Stimulated activated CD8-positive, alpha-beta memory T cell treated with anti-CD3 and anti-CD28 coated beads, Interleukin-7, amount 100 ng/mL, for 24 hours (primary cell): ENCODE measurements at places on chromosomes 16 and 17.
A peak's percentile ranks its signal among the peaks of the same experiment; 100 is the strongest.

GRCh38 chr17:75633486-75634375 lies 497 bp downstream of the SMIM5 start:
- no peak for DNase-seq

DNA sequence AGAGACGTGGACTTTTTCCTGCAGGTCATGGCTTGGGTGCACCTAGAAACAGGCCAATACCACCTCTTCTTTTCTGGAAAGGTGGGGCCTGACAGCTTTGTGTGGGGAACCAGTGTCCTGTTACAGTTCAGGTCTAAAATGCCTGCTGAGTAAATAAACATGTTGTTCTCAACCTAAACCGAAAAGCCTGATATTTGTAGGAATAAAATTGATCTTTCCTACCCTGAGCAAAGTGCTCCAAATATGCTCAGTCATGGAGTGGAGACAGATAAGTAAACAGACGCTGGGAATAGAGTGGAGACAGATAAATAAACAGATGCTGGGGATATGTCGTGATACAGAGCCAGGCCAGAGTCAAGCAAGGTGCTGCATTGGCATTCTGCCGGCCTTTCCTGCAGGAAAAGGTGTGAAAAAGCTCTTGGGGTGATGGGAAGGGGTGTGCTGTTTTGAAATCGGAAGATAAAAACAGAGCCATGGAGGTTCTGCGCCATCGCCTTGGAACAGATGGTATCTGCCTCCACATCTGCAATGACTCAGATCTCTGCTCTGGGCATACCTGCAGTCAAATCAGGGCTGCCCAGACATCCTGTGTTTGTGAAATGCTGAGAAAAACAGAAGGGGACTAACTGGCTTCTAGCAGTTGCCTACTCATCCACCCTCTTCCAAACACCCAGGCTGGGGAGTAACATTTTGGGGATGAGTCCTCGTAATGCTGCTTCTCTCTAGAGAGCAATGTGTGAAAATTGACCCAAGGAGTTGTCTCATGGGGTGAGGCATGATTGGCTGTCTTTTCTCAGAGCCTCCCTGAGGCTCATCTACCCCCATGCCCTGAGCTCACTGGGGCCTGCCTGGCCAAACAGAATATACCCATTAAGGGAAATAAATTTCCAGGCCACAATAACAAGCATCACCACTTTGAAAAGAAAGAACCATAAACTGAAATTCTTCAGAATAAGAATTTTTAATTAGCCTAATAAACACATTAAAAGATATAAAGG lies 16.8 kb upstream of the TRPV2 start:
- no peak for DNase-seq

- DNase-seq = no peak
These were observed 215.9 kb upstream of the GSE1 start for GRCh38 chr16:85396879-85397871.

- no peak for DNase-seq
These were observed 31.1 kb downstream of the ADCY7 start for GRCh38 chr16:50297301-50298074.

GRCh38 chr16:31484491-31485171 lies 1.7 kb downstream of the SLC5A2 start:
- no peak for DNase-seq

DNA sequence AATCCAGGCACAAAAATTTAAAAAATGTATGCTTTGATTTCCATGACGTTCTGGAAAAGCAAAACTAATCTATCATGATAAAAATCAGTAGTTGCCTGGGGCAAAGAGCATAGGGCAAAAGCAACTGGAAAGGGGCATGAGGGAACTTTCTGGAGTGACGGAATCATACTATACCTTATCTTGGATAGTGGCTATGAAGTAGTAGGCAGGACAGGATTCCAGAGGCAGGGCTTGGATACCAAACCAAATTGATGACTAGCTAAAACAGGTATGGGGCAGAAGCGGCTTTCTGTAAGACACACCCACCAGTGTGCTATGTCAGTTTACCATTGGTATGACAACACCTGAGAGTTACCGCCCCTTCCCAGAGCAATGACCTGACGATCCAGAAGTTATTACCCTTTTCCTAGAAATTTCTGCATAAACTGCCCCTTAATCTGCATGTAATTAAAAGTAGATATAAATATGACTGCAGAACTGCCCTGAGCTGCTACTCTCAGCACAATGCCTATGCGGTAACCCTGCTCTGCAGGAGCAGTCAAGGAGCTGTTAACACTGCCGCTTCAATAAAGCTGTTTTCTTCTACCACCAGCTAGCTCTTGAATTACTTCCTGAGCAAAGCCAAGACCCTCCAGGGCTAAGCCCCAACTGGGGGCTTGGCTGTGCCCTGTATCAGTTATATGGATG lies 56.7 kb downstream of the CFDP1 start:
- no peak for DNase-seq

DNA sequence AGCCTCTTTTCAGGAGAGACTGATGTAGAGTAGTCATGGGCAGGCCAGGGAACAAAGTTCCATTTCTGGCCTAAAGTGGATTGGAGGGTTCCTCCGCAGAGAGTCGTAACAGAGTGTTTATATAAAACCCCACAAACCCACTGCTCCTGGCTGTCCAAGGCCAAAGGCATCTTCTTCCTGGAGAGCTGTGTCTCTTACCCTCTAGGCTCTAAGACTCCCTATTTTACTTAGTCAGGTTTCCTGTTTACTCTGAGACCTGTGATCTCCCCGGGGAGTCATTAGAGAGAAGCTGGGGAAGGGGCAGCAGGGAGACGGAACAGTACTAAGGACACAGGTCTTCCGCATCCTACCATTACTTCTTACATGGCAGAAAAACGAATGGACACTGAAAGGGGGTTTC lies 69.5 kb downstream of the HIC1 start:
- no peak for DNase-seq

DNA sequence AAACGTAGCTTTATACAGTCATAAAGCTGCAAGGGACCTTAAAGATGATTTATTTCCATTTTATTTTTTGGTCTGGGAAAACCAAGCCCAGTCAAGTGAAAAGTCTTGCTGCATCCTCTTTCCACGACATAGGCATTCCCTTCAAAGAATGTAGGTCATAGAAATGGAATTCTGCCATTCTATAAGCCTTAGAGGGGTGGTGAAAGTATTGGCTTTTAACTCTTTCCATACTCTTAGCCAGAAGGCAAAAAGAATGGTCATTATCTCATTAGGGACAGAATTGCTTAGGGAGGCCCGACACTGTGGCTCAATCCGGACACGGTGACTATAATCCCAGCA lies 7.9 kb upstream of the MSL1 start:
- no peak for DNase-seq

DNA sequence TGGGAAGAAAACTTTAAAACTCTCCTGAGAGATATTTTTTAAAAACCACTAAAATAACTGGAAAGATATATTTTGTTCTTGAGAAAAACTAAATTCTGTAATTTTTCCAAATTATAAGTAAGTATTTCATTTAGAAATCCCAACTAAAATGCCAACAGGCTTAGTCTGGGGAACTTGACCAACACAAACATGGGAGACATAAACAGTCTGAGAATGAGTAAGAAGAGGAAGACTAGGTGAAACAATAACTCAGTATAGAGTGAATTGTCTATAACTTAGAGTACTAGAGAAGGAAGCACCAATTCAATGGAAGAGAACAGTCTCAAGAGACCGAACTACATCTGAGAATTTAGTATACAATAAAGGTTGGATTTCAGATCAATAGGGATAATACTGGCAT lies 2.9 kb downstream of the CMTM1 start:
- no peak for DNase-seq

DNA sequence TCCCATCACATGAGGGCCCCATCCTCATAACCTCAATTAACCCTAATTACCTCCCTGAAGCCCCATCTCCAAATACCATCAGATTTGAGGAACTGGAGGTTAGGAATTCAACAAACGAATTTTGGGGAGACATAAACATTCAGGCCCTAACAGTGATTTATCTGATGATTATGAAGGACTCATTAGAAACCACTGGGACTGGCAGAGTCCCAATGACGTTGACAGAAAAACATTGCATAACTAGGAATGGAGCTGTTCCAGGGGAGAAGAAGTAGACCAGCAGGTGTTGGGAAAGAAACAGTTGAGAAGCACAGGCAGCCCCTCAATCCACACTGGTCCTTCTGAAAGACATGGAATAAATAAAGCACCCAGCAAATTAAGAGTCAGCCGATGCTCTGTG lies 282.0 kb downstream of the MAP2K4 start:
- DNase-seq = no peak

GRCh38 chr17:50188531-50188920 lies 12.9 kb downstream of the COL1A1 start:
- no peak for DNase-seq

DNA sequence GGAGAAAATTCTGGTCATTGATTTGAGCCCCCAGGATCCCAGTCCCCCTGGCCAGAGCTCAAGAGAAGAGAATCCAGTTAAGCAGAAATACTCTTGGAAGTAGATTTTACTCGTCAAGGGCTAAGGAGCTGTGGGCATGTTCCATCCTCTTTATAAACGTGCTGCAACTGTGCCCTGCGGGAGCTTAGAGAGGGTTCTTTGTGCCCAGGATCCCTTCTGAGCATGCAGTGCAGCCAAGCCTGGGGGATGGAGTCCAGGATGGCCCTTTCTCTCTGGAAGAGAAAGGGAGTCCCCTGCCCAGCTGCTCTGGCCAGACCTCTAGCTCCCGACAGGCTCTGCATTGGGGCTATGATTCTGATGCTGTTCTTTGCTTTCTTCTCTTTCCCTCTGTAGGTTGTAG lies 9.5 kb upstream of the LGALS9 start:
- DNase-seq = no peak

DNA sequence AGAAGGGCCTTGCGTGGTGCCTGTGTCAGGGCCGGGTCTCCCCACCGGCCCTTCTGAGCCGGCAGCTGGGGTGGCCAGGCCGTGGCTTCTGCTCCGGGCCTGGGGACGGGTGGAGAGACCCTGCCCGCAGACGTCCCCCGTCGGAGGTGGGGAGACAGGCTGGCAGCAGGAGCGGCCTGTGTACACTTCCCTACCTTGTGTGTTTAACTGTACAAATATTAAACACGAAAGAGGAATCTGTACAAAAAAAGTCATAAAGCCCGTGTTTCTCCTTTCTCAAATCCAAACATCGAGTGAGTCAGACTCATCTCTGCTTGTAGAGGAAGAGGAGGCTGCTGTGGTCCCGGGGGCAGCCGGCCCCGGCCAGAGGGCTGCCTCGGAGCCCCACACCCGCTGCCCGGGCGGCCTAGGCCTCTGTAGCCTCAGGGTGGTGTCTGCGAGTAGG lies 2.0 kb downstream of the CACNA1H start:
- no peak for DNase-seq

GRCh38 chr17:78418326-78419026 lies 40.0 kb downstream of the PGS1 start:
- no peak for DNase-seq

- DNase-seq = peak; percentile 55
These were observed 579 bp upstream of the CYBA start for GRCh38 chr16:88651276-88651988.

DNA sequence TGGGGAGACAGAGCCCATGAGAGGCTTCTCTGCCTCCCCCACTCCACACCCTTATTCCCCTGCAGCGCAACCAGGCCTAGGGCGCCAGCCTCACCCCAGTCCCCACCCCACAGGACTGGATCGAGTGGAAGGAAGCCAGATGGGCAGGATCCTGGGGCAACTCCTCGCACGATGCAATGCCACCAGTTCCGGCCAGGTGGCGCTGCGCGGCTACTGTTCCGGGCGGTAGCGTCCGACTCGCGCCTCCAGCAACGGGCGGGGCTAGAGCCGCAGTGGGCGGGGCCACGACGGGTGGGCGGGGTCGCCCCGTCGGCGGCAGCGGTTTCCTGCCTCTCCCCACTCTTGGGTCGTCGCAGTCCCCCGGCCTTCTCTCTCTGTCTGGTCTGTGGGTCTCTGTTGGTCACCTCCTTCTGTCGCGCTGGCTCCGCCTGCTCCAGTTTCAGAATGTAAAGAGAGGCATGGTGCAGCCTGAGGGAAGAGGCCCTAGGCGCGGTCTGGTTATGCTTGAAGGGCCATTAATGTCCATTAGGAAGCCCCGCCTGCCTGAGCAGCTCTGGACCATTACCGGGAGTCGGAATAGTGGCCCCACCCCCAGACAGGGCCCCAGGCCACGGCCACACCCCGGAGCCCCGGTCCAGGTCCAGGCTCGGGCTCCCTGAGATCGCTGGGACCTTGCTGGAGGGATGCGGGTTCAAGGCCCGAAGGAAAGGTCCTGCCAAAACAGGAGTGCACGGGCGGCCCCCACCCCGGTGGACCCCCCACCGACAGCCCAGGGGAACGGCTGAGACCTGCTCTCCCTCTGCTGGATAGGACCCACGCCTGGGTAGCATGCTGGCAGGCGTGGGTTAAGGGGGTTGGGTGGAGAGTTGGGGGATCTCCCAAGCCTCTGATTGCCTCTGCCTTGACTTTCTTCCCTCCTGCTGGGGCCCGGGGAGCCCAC lies 3.3 kb upstream of the NHERF2 start:
- peak; percentile 94 for DNase-seq

DNA sequence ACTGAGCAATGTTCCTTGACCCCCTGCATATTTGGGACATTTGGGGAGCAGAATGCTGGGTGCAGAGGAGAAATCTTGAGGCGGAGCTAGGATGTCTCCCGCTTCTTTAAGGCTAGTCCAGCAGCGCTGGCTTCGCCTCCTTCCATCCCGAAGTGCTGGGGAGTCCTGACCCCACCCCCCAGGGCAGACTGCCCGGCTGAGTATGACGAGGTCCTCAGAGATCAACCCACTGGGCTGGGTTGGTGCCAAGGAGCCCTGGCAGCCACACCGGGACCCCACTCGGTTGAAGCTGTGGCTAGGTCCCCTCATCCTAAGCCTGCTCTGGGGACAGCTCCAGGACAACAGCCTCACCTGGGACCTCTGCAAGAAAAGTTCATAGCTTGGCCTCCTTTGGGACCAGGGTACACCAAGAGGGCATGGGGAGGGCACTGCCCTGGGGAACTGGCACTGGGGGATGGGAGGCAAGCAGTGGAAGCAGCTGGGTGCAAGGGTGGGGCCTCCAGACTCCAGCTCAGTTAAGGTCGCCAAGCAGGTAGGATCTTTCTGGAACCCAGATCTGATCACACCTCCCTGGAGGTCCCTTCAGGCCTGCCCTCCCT lies 11.0 kb downstream of the RHBDF2 start:
- DNase-seq = no peak

- no peak for DNase-seq
These were observed 2.9 kb downstream of the RPH3AL start for GRCh38 chr17:349666-350065.

DNA sequence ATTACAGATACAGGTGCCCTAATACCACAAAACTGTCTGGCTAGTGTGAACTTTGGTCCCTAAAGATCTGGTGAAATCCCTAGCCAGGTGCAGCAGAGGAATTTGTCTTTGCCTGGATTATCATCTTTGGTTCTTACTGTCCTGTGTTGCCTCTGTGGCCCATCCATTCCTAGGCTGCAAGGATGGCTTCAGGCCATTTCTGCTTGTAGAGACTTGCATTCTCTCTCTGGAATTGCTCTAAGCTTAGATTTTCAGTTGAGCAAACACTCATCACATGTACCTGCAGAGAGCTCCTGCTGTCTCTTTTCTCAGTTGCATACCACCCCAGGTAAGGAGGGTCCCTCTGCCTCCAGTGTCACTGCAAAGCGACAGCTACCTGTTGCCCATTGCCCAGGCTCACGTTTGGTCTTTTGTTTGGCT lies 114.9 kb downstream of the PRKCA start:
- DNase-seq = no peak
